ENCODE measurements at places on chromosomes 3 and 15.

DNA sequence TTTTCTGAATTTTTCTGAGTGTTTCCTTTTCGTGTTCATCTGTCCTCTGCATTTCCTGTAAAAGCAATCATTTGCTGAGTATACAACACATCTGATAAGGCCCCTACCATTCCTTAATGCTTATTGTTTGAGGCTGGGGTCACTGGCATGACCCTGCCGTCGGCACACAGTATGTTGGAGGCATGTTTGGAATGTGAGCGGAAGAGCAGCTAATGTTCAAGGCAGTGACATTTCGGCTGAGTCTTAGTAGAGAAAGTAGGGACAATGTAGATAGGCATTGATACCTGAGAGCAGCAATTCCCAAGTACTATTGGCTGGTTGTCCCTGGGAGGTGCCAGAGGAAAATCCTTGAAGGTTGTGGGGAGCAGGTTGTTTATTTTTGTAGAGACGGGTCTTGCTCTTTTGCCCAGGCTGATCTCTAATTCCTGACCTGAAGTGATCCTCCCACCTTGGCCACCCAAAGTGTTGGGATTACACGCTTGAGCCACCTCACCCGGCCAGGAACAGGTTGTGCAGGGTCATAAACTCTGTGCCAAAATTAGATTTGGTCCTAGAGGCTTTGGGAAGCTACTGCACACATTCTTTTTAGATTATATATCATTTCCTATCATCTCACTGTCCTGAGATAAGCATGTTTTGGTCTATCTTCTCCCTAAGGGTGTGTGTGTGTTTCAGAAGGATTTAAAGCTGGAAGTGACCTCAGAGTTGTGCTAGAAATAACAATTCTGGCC lies 13.5 kb downstream of the PTPN23 start:
- no peak for DNase-seq

DNA sequence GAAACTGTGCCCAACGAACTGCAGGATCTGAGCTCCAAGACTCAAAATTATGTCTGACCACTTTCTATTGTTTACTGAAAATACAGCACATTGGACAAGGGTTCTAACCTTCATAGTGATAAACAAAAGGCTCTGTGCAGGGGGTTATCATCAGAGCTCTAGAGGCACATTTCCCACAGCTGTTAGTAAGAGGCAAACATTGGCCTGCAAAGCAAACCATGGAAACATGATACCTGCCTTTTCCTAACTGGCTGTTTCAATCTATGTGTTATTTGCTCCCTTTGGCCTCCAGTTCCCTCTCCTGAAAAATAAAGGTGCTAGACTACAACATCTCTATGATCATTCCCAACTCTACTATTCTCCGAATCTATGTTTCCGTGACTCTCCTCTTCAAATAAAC lies 159.7 kb upstream of the ARHGEF26 start:
- DNase-seq = no peak

GRCh38 chr3:109137761-109138160 lies 1.2 kb downstream of the C3orf85 start:
- no peak for DNase-seq

- no peak for DNase-seq
Measured at GRCh38 chr3:89622063-89622700, 514.8 kb downstream of the EPHA3 start.

DNA sequence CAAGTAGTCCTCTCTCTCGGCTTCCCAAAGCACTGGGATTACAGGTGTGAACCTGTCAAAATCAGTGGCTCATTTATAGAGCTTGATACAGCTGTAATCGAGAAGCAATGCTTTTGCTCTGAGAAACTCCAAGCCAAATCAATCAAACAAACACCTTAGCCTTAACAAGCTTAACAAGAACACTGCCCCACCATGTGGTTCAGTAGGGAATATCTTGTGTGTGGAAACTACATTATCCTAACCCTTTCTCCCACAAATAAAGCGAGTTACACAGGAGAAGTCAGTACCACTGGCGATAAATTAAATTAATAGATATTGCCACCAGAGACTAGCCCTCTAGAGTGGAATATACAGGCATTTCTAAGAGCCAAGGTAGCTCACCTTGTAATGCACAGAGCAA lies 13.9 kb downstream of the CDAN1 start:
- no peak for DNase-seq

DNA sequence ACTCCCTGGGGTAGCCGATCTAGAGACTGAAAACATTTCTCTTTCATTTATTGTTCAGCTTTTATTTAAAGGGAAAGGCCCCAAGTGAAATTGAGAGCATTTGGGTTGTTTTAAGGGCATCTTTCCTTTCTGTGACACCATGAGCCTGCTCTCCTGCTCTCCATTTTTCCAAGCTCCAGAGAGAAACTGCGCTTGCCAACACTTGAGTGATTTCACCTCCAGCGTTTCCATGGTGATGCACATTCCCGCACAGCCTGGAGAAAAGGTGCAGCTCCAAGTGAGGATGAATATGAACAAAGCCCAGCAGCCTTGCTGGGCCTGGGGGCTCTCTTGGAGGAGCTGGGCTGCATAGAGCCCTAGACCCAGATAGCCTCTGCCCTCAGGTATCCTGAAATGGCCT lies 159.2 kb upstream of the PPP2R3A start:
- no peak for DNase-seq

DNA sequence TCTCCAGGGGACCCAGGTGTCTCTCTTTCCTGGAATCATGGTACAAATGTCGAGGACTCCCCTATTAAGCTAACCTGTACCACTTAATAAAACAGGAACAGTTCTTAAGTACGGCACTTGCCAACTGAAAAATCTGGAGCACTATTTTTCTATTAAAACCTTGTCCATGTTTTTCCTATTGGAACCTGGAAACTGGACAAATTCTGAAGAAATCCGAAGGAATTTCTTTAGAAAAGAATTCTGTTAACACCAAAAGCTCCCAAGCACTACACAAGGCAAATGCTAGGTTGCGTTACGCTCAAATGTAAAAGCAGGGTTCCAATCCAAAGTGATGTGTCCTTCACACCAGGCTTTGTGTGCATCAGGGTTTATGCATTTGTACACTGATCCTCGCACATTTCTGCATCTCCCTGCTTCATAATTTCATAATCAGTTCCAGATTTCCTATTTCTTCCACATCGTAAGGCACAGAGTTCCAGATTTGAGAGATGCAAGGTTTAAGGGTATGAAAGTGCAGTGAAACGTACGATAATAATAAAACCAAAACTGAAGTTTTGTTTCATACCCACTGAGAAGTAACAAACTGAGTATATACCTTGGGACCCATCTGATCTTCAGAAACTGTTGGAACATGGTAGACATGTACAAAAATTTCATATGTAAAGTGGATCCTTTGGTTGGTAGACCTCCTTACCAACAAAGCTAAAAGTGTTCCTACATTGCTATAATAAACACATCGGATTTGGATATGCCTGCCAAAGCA lies 132.1 kb upstream of the WNT5A start:
- DNase-seq = no peak

GRCh38 chr3:115359536-115359935 lies 212.4 kb upstream of the ZBTB20 start:
- no peak for DNase-seq

- no peak for DNase-seq
Measured at GRCh38 chr3:136898954-136899353, 36.9 kb downstream of the NCK1 start.

GRCh38 chr3:128575777-128576176 lies 74.8 kb downstream of the RPN1 start:
- DNase-seq = no peak

DNA sequence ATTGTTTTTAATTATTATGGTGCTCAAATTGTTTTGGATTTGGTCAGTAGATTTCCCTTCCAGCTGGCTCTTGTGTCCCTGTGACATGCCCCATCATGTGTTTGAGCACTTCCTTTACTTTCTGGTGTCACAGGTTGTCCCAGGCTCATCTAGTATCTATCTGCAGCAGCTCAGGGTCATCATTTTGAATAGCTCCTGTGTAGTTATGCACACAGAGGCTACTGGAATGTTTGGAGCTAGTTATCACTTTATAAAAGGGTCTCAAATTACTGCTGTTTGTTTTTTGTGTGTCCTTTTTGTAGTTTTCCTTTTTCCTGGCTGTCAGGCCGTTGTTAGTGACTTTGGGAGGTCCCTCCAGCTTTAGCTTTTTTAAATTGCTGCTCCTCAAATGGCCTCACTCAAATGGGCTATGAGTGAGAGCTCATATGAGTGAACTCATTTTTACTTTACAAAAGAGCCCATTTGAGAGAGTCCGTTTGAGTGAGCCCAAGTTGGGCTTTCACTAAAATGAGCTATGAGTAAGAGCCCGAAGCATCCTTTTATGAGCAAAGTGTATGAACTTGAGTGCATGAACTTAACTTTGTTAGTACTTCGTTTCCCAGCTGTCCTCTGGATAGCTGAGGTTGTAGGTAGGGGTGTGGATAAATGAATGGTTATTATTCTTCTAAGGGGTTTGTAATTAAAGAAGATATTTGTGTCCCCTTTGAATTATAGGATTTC lies 43.8 kb downstream of the SQOR start:
- DNase-seq = no peak

DNA sequence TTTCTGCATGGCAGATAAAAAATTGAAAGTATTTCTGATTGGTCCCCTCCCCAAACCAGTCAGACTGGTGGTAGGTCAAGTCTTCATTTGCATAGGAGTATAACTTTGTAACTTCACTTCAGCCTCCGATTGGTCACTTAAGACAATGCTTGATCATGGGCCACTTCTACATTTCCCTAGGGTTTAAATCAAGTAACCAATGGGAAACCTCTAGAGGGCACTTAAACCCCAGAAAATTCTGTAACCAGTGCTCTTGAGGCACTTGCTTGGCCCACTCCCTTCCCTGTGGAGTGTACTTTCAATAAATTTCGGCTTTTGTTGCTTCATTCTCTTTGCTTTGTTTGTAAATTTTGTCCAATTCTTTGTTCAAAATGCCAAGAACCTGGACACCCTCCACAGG lies 225.5 kb downstream of the ARPP21 start:
- no peak for DNase-seq

DNA sequence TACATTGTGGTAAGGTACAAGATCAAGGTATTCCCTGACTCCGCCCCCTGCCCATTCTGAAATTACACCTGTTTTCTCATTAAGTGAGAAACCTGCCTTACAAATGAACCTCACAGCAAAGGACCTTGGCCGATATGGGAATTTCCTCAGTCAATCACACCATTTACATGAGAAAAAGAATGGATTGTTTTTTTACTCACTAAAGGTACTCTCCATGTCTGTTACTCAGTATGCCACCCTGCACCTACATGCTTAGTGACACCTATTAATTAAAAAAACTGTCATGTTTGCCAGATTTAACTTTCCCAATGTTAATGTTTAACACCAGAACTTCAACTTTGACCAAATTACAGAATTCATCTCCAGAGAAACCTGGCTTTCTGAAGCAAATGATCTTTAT lies 62.0 kb downstream of the ESYT3 start:
- DNase-seq = no peak

- no peak for DNase-seq
Measured at GRCh38 chr15:87682527-87682926, 574.0 kb downstream of the NTRK3 start.

DNA sequence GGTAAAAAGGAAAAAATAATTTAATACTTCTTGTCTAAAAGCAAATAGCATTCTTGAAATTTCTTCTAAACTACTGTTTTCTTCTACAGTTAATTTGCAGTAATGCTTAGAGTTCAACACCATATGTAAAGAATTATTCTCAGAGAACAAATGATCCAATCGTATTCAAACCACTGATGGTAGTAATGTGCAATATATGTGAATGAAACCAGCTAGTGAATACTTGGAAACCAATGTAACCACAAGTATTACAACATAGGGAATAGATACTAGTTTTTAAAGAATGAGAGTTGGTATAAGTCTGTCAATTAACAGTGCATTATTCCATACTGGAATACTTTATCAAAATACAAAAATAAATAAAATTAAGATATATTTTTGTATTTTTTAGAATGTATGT lies 850.0 kb downstream of the DIPK2A start:
- DNase-seq = no peak

DNA sequence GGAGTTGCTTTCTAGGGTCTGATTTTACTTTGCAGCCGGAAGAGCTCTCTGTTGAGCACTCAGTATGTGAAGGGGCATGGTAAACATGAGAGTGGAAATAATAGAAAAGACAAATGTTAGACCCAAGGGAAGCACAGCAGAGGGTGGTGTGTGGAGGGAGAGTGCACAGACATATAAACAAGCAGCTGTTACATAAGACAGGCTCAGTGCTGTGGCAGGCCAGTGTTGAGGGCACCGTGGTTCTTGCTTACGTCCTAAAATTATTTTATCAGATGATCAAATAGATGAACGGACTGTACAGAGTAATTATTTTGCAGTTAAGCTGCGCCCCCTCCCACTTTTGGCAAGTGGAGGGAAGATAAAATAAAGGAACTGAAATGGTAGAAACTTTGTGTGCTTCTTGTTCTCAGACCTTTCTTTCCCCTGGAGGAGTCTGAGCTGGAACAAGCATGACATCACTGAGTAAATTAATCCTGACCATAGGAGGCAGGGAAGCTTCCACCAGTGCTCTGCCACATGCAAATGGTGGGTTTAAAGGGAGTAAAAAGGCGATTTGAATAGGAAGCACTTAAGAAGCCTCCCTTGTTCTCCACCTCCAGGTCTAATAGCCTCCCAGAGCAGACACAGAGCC lies 205.6 kb downstream of the IL20RB start:
- no peak for DNase-seq

- no peak for DNase-seq
Measured at GRCh38 chr15:28861031-28861534, 12.6 kb upstream of the GOLGA6L7 start.

GRCh38 chr3:150609988-150610387 lies 6.9 kb downstream of the SELENOT start:
- no peak for DNase-seq

DNA sequence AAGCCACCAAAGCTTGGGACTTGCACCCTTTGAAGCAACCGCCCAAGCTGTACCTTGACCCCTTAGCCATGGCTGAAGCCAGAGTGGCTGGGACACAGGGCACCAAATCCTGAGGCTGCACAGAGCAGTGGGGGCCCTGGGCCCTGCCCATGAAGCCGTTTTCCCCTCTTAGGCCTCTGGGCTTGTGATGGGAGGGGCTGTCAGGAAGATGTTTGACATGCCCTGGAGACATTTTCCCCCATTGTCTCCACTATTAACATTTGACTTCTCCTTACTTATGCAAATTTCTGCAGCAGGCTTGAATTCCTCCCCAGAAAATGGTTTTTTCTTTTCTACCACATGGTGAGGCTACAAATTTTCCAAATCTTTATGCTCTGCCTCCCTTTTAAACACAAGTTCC lies 522.2 kb downstream of the EDEM1 start:
- no peak for DNase-seq

DNA sequence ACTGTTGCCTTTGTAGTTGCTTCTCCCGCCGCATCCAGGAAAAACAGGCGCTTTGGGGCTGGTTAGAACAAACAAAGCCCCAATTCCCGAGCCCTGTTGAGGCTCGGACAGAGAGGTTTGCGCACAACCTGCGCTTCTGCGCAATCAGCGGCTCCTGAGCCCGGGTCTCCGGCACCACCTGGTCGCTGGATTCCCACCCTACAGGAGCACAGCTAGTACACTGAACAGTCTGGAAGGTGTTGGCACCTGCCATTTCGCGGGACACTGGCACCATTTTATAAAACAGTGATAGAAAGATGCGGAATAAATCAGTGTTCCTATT lies 13.8 kb downstream of the ZIC4 start:
- no peak for DNase-seq

GRCh38 chr15:26889298-26889898 lies 22.5 kb downstream of the GABRA5 start:
- DNase-seq = peak; percentile 38
